ENCODE measurements at places on chromosomes 2 and 18.

DNA sequence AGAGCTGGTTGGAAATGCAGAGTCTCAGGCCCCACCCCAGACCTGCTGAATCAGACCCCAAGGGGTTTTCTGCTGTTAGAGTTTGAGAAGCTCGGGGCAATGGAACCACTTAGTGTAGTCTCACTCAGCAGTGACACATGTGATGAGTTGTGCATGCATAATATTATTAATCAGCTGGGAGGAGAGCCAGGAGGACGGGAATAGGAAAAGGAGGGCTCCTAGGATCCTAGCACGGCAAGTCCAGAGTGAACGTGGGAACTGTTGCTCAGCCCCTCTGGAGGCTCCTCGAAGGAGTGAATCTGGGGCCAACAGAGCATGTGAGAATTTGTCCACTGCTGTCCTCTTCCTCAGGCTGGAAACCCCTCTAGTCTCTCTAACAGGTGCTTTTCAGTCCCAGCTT is 87.1 kb downstream of the HS1BP3 start:
- DNase-seq: no peak

DNA sequence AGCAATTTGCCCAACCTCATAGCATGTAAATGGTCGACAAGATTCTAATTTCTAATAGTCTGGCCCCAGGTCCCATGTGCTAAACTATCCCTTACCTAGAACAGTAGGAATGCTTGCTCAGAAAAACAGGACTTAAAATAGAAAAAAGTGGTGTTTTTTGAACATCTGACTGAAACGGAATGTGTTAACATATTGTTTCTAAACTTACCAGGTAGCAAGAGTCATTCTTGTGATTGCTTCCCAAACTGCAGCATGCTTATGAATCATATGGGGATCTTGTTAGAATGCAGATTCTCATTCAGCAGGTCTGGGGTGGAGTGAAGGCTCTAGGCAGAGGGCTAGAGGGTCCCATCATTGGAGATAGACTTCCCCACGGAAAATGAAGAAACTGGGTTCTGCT is 5.8 kb upstream of the SLC20A1 start:
- no peak for DNase-seq

- DNase-seq: no peak
Measured at GRCh38 chr18:60892855-60893254, 440.4 kb upstream of the CDH20 start.

- DNase-seq: no peak
Measured at GRCh38 chr18:3541549-3542386, 91.8 kb downstream of the TGIF1 start.

DNA sequence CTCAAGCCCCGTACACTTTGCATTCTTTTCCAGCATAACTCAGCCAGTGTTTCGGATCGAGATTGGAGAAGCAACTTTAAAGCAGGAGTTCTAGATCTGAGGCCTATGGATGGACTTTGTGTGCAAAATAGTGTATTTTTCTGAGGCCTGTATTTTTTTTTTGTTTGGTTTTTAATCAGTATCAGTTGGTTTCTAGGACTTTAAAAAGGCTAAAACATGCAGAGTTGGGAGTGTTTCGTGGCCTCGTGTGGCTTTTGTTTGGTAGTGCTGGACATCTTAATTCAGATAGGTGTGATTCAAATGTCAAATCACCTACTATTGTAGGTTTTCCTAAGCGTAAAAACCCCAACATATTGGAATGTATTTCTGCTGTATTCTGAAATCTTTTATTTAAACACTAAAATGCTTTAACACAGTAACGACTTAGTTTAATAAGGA is 282 bp upstream of the PUS10 start:
- no peak for DNase-seq

- DNase-seq: peak; percentile 79
Measured at GRCh38 chr2:173964565-173965371, 405 bp downstream of the SP3 start.

DNA sequence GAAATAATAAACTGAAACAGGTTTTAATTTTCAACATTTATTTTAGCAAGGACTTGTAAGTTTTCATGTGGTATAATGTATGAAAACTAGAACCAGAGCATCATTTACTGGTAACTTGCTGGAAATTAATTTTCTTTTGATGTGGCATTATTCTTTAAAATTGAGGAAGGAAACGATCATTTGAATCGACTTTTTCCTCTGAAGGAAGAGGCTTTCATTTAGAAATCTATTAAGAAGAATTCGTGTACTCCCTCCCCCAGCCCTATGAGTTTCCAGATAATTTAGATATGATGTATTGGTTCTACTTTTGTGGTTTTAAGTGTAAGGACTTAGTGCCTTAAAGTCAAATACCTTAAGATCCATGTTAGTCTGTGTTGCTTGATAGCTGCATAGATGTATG is 2.5 kb downstream of the BABAM2 start:
- no peak for DNase-seq

GRCh38 chr18:49678440-49678839 is 116.6 kb downstream of the LIPG start:
- no peak for DNase-seq

DNA sequence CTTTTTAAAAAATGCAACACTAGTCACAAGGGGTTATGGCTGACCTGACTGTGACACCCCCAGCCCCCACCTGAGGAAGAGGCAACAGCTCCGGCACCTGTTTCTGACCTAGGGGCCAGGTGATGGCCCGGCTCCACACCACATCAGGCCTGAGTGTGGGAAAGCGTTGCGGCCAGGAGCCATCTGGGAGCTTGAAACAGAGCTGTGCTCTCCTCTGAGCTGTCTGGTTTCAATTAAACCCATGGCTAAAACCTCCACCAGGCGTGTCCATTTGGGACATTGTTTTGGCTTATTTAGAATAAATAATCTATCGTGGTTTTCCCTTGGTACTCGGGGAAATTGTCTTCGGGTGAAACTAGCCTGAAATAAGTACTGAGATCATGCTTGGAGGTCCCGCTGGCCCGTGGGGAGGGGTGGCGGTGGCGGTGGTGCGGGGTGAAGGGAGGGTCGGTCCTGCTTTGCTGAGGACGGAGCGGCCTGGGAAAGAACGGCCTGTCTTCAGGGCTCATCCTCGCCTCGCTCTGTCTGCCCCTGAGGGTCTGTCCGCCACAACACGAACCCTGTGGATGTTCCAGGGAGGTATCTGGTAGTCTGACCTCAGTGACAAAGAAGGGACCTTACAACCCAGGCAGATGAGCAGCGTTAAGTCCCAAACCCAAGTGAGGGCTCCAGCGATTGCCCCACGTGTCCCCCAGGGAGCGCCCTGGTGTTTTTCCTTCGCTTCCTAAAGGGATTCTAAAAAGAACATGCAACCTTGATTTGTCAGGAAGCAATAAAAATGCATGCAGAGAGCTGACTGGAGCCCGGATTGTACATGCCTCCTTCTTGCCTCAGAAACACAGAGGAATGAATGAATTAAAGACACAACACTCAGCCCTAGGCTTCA is 58.7 kb downstream of the IL1RL2 start:
- DNase-seq: peak; percentile 59

All from GM23338 (cell line).